Activated T-helper 1 cell treated with anti-CD3 and anti-CD28 coated beads, Interleukin-12 subunit alpha, Interleukin-12 subunit beta, Interleukin-2, Interleukin-4 antibody, amounts not matched to agents 30 ng/mL and 10 ng/mL and 1 ng/mL, durations not matched to agents 14 hours and 24 hours and 36 hours (primary cell): ENCODE measurements at places on chromosomes 4 and X.
A peak's percentile ranks its signal among the peaks of the same experiment; 100 is the strongest.

GRCh38 chrX:133594156-133594555, 178.9 kb upstream of the GPC4 start:
- DNase-seq = no peak

DNA sequence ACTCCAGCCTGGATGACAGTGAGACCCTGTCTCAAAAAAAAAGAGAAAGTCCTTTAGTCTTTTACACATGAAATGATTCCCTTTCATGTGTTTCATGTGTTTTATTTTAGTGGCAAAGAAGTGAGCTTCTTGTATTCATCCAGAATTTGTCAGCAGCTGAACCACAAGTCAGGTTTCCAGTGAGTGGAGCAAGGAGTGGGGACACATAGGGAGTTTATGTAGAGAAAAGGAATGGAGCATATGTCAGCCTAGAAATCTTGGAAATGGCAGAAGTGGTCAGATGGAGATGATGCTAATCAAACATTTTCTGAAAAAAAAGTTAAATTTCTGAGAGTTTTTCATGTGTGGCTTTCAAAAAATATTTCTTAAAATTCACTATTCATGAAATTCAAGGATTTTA, 383.0 kb upstream of the GATB start:
- DNase-seq = no peak

- peak; percentile 5 for DNase-seq
Measured at GRCh38 chr4:3243136-3243780, 5.7 kb upstream of the MSANTD1 start.

DNA sequence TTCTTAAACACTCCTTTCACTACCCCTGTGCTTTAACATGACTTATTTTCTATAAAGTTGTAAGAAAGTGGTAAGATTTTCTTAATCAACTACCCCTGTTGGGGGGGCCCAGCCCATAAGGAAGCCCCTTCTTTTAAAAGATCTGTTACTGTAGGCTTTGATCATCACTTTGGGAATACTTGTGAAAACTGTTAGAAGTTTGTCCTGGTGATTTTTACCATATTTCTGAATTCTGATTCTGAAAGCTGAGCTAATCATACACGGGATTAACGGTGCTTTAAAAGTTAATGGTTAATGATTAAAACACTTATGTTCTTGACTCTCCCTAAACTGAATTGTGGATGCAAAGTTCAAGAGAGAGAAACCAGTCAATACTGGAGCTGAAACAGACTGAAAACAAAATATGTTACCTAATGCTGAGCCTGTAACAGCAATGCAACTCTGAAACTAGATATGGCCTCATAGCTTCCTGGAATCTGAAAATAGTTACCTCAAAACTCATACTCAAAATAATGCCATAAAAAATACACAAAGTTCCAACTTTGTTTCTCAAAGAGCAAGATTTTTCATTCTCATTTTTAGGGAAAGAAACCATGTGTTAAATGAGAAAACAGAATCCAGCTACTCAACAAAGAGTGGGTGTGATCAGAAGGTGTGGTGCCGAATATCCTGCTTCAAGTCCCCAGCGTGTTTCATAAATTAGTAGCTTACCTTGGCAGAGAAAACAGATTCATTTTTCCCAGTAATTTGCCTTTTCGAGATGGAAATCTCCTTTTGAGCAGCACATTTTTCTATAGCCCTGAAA, 31.6 kb downstream of the ADH7 start:
- no peak for DNase-seq

- DNase-seq = no peak
Measured at GRCh38 chr4:83962492-83962891, 426.6 kb downstream of the GPAT3 start.

DNA sequence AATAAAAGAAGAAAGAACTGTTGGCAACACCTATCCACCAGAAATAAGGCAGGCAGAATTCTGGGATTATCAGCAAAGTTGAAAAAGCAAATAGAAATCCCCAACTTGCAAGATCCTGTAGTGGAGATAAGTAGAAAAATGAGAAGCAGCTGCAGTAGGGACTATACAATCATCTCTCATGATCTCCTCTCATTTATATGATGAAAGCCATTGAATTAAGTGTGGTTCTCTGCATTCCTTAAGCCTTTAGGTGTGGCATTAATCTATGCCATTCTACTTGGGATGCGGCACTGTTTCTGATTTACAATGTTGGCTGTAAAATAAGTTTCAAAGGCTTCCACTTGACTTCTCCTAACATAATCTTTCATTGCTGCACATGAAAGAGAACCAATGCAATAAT, 869.8 kb downstream of the TRAM1L1 start:
- no peak for DNase-seq

GRCh38 chr4:90958256-90958895, 831.2 kb downstream of the CCSER1 start:
- no peak for DNase-seq

DNA sequence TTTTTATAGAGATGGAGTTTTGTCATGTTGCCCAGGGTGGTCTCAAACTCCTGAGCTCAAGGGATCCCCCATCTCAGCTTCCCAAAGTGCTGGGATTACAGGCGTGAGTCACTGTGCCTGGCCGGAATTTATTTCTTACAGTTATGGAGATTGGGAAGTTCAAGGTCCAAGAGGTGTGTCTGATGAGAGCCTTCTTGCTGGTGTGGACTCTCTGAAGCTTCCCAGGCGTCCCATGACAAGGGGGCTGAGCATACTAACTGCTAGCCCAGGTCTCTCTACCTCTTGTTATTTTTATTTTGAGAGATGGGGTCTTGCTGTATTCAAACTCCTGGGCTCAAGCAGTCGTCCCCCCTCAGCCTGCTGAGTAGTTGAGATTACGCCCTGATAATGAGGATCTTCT, 2.9 kb upstream of the NSD2 start:
- no peak for DNase-seq

DNA sequence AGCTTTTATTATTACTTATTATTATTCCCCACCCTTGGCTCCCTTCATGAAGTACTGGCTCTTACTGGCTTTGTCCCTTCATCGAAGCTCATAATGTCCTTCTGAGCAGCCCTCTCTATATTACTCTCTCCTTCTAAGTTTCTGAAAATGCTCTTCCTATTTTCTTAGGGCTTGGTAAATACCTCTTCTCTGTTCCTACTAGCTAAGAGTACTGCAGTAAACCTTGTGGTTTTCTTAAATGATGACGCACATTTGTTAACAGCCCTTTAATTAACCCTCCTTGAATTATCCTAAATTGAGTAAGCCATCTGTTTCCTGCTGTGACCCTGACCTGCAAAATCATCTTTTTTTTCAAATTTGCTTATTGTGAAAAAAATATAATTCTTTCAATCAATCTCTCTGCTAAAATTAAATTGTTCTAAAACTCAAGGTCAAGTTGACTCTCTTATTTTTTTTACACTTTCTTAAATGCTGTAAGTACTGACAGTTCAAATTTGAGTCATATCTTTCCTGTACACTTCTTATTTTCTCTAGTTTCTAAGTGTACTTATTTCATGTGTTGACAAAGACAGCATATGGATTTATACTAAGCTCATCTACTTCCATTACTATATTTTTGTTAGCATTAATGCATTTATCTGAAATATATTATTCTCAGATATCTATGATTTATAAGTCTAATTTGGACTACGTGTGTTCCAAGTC, 148.9 kb downstream of the ADAM29 start:
- no peak for DNase-seq

DNA sequence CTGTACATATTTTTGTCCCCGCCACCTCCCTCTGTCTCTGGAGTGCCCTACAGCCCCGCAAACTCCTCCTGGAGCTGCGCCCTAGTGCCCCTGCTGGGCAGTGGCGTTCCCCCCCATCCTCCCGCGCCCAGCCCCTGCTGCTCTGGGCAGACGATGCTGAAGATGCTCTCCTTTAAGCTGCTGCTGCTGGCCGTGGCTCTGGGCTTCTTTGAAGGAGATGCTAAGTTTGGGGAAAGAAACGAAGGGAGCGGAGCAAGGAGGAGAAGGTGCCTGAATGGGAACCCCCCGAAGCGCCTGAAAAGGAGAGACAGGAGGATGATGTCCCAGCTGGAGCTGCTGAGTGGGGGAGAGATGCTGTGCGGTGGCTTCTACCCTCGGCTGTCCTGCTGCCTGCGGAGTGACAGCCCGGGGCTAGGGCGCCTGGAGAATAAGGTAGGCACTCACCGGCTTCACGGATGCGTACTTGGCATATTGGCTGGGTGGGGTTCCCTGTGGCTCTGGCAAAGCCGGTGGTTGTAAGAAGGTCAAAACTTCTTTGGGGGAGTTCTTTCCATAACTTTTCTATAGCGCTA, 653 bp downstream of the HHIP start:
- no peak for DNase-seq

- DNase-seq = no peak
Measured at GRCh38 chrX:19709812-19710518, 177.4 kb downstream of the SH3KBP1 start.

- no peak for DNase-seq
Measured at GRCh38 chr4:82639971-82640370, 78.2 kb upstream of the TMEM150C start.

DNA sequence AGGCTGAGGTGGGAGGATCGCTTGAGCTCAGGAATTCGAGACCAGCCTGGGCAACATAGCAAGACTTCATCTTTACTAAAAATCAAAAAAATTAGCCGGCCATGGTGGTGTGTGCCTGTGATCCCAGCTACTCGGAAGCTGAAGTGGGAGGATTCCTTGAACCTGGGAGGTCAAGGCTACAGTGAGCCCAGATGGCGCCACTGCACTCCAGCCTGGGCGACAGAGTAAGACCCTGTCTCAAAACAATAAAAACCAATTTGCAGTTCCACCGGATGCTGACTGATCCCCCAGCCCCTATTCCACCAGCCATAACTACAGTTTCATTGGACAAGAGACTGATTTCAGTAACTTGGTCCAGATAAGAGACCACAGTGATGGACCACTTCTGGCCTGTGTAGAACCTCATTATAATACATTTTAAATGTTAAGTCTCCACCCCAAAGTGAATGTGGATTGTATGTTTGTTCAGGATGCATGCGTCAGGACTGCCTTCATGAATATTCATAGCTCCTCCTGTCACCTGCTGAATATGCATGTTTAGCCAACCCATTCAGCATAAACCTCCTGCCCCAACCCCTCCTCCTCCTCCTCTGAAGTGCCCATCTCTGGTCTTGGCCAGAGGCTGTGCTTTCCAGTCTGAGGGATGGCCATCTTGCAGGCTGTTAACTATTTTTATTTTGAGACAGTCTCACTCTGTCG, 2.3 kb upstream of the SLBP start:
- DNase-seq = no peak

DNA sequence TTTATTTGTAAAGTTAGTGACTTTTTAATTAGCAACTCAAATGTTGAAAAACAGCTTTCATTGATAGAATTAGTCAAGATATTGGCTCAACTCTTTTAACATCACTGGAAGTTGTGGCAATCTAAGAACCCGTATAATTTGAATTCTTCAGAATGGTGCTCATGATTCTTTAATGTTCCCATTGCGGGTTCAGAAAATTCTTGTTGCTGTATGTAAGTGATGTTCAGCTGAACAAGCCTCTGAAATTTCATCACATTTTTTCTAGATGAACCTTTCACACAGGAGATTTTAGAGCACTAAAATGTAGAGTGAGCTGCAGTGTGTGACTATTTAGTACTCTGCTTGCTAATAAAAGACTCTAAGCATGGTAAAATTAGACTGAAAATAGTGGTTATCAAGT, 1317.7 kb downstream of the FSTL5 start:
- DNase-seq = no peak

GRCh38 chr4:103996064-103996463, 276.3 kb upstream of the TACR3 start:
- DNase-seq = no peak

GRCh38 chr4:164924670-164925238, 47.8 kb downstream of the APELA start:
- no peak for DNase-seq

DNA sequence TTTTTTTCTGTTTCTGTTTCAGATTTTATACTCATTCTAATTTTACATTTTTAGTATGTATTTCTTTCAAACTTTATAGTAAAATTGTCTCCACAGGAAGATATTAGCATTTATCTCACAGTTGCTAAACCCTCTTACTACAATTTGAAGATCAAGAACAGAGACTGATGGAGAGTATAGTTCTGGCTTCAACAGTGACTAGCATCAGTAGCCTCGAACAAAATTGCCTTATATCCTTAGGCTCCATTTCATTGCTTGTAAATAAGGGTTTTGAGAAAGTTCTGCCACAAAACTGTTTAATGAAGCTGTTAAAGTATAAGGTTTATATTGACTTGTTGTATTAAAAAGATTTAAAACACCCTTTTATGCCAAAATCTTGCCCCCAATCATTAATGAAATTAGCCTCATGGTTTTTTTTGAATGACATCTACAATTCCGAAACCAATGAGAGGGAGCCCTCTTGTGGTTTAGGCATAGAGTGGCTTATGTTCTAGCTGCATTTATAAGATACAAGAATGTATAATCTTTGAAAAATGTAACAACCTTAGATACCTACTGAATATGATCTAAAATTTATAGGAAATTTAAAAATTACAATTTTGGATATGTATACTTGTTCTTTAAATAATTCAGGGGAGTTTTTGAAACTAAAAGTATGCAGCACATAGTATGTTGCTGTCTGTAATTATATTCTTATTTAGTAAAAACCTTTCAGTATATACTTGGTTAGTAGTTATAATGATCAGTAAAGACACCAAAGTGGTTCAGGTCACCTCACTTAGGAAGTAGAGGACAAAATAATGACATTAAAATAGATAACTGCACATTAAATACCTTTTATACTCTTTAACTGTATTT, 109.8 kb upstream of the HPGD start:
- no peak for DNase-seq

GRCh38 chr4:39825741-39826231, 127.8 kb downstream of the UBE2K start:
- DNase-seq = no peak

DNA sequence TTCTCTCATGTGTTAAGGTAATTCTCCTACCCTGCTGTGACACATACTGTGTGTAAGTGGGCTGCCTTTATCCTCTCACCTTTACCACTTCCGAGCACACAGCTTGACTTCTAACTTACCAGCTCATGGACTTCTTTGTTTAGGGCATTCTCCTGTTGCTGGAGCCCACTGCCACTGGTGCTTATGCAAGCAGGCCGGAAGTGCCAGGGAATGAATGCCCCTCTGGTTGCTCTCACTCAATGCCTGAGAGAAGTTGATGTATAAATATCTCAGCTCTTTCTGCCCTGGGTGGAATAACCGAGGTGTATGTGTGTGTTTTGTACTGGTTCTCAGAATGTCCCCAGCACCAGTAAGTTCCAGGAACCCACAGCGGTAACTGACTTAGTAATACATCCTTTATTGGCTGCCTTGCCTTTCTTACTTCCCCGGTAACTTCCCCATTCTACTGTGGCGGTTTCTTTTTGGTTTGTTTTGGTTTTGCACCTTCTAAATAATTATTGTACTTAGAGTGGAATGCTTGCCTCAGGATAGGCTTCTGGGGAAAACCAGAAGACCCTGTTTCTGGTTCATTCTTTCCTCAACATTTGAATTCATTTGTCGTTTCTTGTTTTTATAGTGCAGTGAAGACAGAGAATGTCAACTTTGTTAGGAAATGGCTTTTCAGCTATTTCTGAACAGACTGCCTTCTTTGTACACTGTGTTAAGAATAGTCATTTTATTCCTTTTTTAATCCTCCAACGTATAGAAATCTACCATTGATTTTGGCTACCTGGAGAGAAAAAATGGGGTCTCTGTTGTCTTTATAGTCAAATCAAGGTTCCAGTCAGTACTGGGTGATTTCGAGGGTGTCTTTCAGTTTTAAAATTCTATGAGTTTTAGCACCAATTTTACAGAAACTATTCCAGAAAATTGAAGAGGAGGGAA, 45.4 kb downstream of the CXorf58 start:
- peak; percentile 45 for DNase-seq
